ENCODE measurements at places on chromosomes 1 and 21.

GRCh38 chr21:46555225-46555617 is 49.7 kb downstream of the S100B start:
- no peak for DNase-seq

DNA sequence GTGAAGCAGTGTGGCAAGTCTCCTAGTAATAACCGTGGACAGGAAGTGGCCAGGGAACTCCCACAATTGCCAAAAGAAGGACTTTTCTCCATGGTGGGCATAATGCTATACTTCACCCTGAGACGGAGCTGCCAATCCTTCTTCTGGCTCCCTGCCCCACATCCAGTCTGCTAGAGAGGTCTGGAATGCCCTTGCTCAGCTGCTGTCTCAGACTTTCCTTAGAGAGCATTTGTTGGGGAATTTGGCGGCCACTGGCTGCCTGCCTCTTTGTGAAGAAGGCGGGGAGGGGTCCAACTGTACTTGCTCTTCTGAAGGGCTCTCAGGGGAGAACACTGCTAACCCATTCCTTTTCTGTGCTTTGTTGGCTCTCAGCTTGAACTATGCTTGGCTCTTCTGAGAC is 123.7 kb upstream of the EDN2 start:
- no peak for DNase-seq

- no peak for DNase-seq
These were observed 197.6 kb upstream of the FOXD3 start for GRCh38 chr1:63124666-63125191.

DNA sequence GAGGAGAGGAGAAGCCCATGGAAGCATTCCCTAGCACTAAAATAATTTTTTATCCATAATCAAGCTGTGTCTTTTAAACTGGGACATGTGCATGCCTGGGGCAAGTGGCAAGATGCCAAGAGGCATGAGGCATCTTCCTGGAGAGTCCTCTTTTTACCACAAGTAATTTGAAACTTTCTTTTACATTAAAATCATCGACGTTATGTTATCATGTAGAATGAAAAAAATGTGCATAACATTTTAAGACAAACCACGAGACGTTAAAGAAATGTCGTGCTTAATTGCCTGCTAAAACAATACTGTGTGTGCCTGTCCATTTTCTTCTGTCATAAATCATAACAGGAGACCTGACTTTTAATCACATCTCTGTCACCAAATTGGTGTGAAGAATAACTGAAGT is 1.5 kb downstream of the STYXL2 start:
- DNase-seq, result no peak

- DNase-seq, result no peak
These were observed 49.4 kb downstream of the ILDR2 start for GRCh38 chr1:166925810-166926478.

Data from SIG-M5 (cell line).